ENCODE measurements at places on chromosomes 2 and 18. TPM values are rescaled to one million over a fixed set of nuclear protein-coding genes. Genes with fewer than 3 reads are reported as not detected.
A peak's percentile ranks its signal among the peaks of the same experiment; 100 is the strongest.

The KCNE4 gene
- total RNA-seq = 0.33 TPM

GRCh38 chr2:3009483-3009882 lies 368.1 kb downstream of the EIPR1 start:
- peaks cover 4% of the 10 kb centered on the region for H3K27me3 ChIP-seq
- no peak overlapping the region for H3K27ac ChIP-seq
- H3K4me1 ChIP-seq = no peaks in the 10 kb centered on the region
- DNase-seq = no peak
- no peaks in the 10 kb centered on the region for H3K36me3 ChIP-seq

DNA sequence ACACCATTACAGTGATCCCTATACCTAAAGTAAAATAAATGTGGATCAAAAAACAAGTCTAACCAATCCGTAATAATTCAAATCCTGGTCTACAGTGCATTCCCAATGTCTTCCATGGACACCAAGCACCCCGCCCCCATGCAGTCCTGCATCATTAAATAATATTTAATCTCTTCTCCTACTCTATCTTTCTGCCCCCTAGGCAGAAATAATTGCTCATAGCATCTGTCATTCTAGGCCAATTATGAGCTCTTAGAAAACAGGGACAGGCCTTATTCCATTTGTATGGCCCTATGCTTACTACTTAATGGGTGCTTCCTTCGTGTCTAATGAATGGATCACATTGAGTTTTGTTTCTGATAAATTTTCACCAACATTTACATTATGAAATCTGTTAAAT lies 66.4 kb downstream of the PAX3 start:
- no peak overlapping the region for H3K27ac ChIP-seq
- no peak for DNase-seq
- no peaks in the 10 kb centered on the region for H3K27me3 ChIP-seq
- no peaks in the 10 kb centered on the region for H3K4me1 ChIP-seq

DNA sequence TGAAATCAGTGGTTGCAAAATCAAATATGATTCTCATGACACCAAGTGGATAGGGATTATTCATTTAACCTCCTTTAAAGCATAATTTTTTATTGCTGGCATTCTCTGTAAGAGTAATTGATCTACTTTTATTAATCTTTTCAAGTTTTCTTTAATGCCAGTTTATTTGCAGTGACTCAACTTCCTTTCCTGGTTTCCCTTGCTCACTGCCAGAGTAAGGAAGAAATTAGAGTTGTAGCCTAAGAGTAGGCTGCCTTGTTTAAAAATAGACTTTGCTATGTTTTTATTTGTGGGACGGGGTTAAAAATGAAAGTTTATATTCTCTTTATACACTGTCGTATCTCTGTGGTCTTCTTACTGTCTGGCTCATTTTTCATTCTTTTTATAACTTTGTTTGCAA lies 148.6 kb downstream of the WDR7 start:
- DNase-seq = no peak
- H3K4me1 ChIP-seq = no peaks in the 10 kb centered on the region
- H3K27me3 ChIP-seq = no peaks in the 10 kb centered on the region
- H3K27ac ChIP-seq = no peak overlapping the region
- no peak overlapping the region for H3K4me3 ChIP-seq

The ANKRD62 gene
- total RNA-seq = not detected

GRCh38 chr2:43158259-43158880 lies 68.0 kb downstream of the ZFP36L2 start:
- H3K4me3 ChIP-seq = no peak overlapping the region
- H3K4me1 ChIP-seq = peaks cover 45% of the 10 kb centered on the region
- H3K27ac ChIP-seq = peak overlapping the region; percentile 87
- no peaks in the 10 kb centered on the region for H3K36me3 ChIP-seq
- DNase-seq = no peak

DNA sequence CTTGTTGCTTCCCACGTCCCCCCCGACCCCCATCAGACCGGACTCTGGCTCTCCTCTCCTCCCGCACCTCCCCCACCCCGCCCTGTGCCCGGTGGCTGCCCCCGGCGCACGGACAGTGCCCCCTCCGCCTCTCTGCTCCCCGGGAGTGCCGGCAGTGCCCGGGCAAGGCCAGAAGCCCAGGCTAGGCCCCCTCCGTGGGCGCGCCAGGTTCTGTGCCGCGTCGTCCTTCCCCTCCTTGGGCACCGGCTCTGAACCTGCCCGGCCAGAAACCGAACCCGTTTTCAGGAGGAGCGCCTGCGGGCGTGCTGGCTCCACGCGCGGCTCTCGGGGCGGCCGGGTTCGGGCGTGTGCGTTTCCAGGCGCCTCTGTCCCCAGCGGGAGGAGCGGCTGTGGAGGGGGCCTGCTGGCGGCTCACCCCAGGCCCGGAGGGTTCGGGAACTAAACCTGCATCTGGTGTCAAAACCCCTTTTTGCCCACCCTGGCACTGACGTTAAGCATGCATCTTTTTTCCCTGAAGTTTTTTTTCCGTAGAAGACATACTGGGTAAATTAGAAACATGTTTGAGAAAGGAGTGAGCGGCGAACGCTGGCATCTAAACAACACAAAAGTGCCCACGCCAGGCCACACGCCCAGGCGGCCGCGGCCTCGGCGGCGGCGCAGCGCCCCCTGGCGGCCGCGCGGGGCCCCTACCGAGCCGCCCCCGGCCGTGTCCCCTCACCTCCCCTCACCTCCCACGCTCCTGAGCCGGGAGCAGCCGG lies 123.9 kb upstream of the SLC1A4 start:
- H3K4me1 ChIP-seq = peaks cover 2% of the 10 kb centered on the region
- DNase-seq = peak; percentile 63
- H3K27ac ChIP-seq = peak overlapping the region; percentile 35
- H3K4me3 ChIP-seq = peak overlapping the region; percentile 70
- H3K36me3 ChIP-seq = no peaks in the 10 kb centered on the region
- no peaks in the 10 kb centered on the region for H3K27me3 ChIP-seq

GRCh38 chr2:230762317-230762896 lies 49.8 kb downstream of the CAB39 start:
- no peak overlapping the region for H3K27ac ChIP-seq
- H3K36me3 ChIP-seq = peaks cover 2% of the 10 kb centered on the region
- no peaks in the 10 kb centered on the region for H3K4me1 ChIP-seq
- no peaks in the 10 kb centered on the region for H3K27me3 ChIP-seq

GRCh38 chr2:106863387-106863786 lies 22.6 kb downstream of the ST6GAL2 start:
- DNase-seq = no peak
- H3K27me3 ChIP-seq = no peaks in the 10 kb centered on the region
- H3K4me1 ChIP-seq = no peaks in the 10 kb centered on the region
- H3K36me3 ChIP-seq = peaks cover 2% of the 10 kb centered on the region

DNA sequence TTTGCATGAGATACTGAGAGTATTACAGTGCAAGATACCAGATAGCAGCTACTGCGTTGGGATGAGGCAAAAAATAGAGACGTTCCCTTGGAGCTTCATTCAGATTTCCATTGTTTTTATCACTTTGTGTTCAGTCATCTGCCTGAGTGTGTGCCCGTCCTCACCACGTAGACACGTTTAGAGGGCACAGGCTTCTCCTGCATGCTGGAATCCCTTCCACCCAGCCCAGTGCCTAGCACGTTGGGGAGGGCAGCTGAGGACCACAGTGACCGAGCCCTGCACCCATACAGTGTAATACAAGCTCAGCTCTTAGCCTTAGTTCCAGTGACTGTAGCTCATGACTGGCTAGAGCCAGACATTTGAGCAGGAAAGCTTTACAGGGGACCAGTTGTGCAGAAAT lies 134.7 kb downstream of the GBX2 start:
- H3K27ac ChIP-seq = no peak overlapping the region
- H3K4me3 ChIP-seq = no peak overlapping the region
- H3K36me3 ChIP-seq = no peaks in the 10 kb centered on the region
- no peaks in the 10 kb centered on the region for H3K27me3 ChIP-seq

DNA sequence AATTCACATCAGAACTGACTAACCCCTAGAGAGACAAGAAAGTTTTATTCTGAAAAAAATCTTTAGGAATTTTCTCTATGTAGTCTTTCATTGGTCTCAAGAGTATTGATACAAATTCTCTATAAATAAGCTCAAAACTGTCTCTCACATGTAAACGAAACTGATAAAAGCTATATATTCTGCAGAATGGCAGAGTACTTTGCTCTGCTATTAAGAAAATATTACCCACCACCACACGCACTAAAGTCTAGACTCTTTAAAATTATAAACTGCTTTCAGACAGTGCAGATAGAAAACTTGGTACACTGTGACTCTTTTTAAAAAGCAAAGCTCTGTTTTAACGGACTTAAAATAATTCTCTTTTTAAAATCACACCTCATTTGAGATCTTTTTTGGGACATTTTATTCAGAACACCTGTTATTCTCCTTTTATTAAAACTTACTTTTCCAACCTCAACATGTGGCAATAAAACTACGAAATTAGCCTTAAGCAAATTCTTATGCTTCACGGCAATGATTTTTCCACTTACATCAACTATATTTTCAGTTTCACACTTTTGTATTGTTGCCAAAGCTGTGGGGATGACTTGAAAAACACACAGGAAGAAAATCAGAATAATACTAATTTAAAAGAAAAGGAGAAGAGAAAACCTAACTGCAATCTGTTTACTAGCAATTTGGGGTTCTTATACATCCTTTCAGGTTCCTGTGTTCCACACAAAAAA lies 58.0 kb downstream of the CCDC88A start:
- H3K36me3 ChIP-seq = no peaks in the 10 kb centered on the region
- H3K4me3 ChIP-seq = no peak overlapping the region
- H3K27me3 ChIP-seq = no peaks in the 10 kb centered on the region

The COL4A4 gene
- total RNA-seq = 0.14 TPM

GRCh38 chr2:48126162-48126561 lies 219.9 kb upstream of the FBXO11 start:
- H3K36me3 ChIP-seq = no peaks in the 10 kb centered on the region
- no peaks in the 10 kb centered on the region for H3K4me1 ChIP-seq
- no peak for DNase-seq
- H3K27ac ChIP-seq = no peak overlapping the region
- H3K4me3 ChIP-seq = no peak overlapping the region

DNA sequence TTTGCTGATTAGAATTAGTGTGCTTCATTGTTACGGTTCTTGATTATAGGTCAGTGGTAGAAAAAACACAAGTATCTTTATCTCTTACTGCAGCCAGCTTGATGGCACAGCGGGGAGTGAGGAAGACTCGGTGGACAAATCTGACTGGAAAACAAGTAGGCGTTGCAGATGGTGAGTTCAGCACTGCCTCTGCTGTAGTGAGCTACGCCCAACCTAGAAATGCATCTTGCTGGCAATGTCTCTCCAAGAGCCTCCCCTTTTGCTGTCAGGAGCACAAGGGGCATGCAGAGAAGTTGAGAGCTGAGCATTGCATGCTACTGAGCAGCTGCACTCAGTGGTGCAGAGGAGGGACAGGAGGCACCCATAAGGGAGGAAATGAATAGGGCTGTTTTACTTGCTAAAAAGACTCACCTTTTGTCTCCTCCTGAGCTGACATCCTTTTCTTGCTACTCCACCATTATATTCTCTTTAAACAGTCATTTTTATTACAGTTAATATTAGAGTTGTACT lies 977.3 kb upstream of the ACVR2A start:
- DNase-seq = no peak
- no peaks in the 10 kb centered on the region for H3K27me3 ChIP-seq
- H3K4me3 ChIP-seq = no peak overlapping the region

DNA sequence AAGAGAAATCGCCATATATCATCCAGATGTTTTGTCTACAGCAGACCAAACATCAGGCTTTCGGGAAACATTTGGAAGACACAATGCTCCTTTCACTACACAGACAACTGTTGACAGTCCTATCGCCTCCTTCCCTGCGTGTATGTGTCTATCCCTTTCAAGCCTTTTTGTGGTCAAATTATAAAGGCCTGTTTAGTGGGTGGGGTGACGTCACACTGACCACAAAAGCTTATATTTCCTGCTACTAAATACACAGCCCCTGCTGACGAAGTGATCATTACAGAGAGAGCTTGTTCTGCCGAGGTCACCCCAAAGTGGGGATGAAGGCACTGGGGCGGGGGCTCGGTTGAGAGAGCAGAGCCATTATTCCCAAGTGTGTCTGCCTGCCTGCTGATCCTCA lies 302.7 kb upstream of the TNP1 start:
- no peaks in the 10 kb centered on the region for H3K4me1 ChIP-seq
- no peak for DNase-seq
- no peaks in the 10 kb centered on the region for H3K27me3 ChIP-seq

DNA sequence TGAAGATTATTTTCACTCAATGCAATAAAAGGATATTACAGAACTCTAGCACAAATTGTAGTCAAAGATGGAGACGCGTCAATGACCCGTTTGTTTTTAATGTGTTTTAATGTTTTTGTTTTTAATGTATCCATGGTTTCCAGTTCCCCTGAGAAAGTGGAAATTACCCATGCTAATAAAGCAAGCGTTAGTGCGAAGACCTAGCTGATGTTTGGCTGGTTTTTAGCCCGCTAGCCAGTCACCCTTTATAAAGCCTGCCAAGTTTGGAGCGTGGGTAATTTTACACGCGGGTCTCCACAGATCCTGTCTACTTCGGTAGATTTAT lies 430 bp upstream of the CHMP1B start:
- peak overlapping the region; percentile 91 for H3K27ac ChIP-seq
- peak overlapping the region; percentile 73 for H3K4me3 ChIP-seq
- no peak for DNase-seq
- no peaks in the 10 kb centered on the region for H3K27me3 ChIP-seq

GRCh38 chr18:48946329-48946835 lies 4.4 kb downstream of the SMAD7 start:
- H3K36me3 ChIP-seq = no peaks in the 10 kb centered on the region
- peaks cover 72% of the 10 kb centered on the region for H3K4me1 ChIP-seq
- peak overlapping the region; percentile 66 for H3K27ac ChIP-seq
- H3K4me3 ChIP-seq = peak overlapping the region; percentile 10
- H3K27me3 ChIP-seq = no peaks in the 10 kb centered on the region

GRCh38 chr2:216117561-216118340 lies 8.6 kb downstream of the XRCC5 start:
- peaks cover 14% of the 10 kb centered on the region for H3K4me1 ChIP-seq
- H3K27me3 ChIP-seq = no peaks in the 10 kb centered on the region
- no peak overlapping the region for H3K27ac ChIP-seq
- no peak for DNase-seq
